ENCODE measurements at places on chromosomes 6 and 20.

- DNase-seq, result no peak
Measured at GRCh38 chr6:45036103-45036502, 292.0 kb upstream of the RUNX2 start.

DNA sequence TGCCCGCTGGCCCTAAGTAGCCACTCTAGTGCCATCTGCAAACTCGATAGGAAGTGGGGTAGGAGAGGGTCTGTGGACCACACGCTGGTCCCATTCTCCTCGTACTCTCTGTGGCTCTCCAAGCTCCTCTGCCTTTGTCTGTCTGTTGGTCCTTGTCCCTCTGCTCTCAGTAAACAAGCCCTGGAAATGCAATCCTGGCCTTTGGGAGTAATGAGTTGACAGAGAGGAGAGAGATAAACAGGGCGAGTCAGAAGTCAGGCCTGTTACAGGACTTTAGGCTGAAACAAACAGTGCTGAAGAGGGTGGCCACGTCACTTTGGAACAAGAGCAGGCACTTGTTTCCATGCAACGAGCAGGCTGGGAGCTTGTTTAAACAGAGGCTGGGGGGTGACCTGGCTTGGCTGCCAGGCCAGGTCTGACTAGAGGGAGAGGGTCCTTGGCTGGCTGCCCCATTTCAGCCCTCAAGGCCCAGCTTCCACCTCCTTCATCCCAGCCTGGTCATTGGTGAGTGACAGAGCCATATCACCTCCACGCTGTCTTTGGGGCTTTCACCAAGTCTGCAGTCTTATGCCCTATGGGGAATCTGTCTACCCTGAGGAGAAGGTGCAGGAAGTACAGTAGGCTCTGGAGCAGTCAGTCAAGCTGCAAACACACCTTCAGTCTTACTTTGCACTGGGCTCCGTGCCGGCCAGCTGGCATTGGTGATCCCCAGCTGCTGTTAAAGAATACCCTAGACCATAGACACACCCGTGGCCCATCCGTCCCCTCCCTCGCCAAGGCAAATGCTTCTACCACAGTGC is 22.6 kb downstream of the FOXP4 start:
- no peak for DNase-seq

GRCh38 chr6:101728956-101729355 is 335.4 kb downstream of the GRIK2 start:
- DNase-seq, result no peak

DNA sequence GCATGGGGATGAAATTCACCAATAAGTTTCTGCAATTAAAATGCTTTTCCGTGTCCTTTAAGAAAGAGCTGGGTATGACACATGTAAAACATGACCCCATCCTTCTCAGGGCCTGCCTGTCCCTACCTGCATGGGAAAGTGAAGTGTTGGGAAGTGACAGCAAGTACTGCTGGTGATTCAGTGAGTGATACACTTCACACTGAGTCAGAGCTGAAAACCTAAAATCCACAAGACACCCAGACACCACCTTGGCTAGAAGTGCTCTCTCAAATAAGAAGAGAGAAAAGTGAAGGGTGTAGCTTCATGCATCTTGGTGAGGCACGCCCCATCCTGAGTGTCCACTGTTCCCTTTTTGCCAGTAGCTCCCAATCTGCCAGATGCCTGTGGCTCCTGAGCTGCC is 3.3 kb downstream of the RAB22A start:
- no peak for DNase-seq

DNA sequence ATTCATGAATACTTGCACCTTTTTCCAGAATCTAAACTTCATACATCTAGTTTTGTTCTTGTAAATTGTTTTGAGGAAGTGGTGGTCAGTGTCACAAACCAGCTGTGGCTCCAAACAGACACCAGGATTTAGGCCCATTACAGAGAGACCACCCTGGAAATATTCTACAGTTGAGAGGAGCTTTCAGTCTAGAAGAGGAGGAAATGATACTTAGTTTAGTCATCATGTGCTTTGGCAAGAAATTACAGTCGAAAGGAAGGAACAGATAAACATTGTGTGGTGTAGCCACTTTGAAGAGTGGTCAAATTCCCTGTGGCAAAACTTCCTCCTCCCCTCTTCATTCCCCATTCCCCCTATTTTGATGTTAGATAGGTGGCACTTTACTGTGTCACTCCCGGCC is 15.7 kb downstream of the DCBLD1 start:
- no peak for DNase-seq

GRCh38 chr20:33191484-33191883 is 23.5 kb downstream of the BPIFA2 start:
- DNase-seq, result no peak

GRCh38 chr20:47800623-47801022 is 15.3 kb upstream of the SULF2 start:
- DNase-seq, result no peak

- peak; percentile 10 for DNase-seq
Measured at GRCh38 chr6:35804996-35805736, at the start of gene LHFPL5. LHFPL5 (plus strand) TSS chr6:35805352; CDS start chr6:35805671, 319 bp downstream.

DNA sequence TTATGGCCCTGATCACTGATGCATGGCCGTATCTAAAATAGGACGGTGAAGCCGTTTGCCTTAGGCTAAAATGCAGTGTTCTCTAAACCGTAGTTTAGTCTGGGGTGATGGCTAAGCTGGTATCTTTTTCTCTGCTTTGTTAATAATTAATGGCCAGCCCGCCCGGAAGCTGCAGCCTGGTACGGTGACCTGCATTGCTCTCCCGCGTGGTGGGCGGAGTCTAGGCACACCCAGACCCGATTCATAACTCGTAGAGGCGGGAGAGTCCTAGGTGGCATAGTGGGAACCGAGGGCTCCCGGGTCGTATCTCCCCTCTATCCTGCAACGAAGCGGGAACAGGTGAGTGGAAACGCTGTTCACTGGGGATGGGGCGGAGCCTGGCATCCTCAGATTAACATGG is 5.5 kb downstream of the CDH4 start:
- DNase-seq, result no peak
